Naive thymus-derived CD8-positive, alpha-beta T cell (primary cell): ENCODE measurements at places on chromosomes 5 and 9. TPM values are rescaled to one million over a fixed set of nuclear protein-coding genes. Genes with fewer than 3 reads are reported as not detected.

Gene PRXL2C
- total RNA-seq, result 7.0 TPM

Gene RNF183
- not detected for total RNA-seq

Gene GRIN3A
- not detected for total RNA-seq

Gene ZDHHC11B
- total RNA-seq, result 2.3 TPM

Gene TTC39B
- 43.9 TPM for total RNA-seq

Gene MARCHF3
- 12.7 TPM for total RNA-seq

Gene PRRX2
- total RNA-seq, result not detected

DNA sequence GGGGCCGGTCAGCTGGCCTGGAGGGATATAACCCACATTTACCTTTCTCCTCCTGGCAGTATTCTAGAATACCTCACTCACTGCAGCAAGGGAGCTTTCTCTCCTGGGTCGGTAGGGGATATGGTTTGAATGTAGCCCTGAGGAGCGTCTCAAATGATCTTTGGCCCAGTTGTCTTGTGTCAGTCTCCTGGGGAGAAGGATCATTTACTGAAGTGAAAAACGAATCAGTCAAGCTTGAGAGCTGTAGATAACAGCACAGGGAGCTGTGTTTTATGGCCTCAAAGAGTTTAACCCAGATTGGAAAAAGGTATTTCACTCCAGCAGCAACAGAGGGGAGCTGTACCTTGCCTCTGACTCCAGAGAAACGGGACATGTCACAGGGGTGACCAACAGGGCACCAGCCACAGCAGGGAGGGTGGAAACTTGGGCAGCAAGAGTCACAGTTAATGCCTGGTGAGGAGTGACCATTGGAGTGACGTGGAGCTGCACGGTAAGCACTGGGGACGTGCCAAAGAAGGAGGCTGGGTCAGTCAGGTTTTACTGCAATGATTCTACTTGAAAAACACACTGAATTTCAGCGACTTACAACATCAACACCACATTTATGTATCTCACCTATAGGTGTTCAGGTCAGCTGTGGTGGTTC is 29.8 kb upstream of the ZFR start:
- no peak for DNase-seq

GRCh38 chr5:9148242-9148641 is 397.6 kb downstream of the SEMA5A start:
- DNase-seq, result no peak

DNA sequence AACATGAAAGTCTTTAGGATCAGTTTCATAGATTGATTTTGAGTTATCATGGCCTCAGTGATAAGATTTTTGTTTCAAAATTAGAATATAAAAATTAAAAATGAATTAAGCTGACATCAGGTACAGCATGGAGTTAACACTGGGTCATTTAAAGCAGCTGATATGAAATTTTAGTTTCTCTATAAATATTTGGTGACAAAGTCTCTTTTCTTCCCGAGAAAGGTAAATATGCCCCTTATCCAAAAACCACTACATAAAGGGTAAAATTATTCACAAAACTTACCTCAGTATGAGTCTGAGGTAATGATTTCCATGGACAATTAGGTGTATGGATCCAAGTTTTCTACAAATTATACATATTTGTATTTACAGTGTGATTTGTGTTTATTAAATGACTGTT is 121.5 kb upstream of the PJA2 start:
- no peak for DNase-seq

GRCh38 chr5:135832941-135833920 is 1.2 kb upstream of the SLC25A48 start:
- DNase-seq, result no peak

GRCh38 chr5:169811023-169811422 is 169.3 kb downstream of the INSYN2B start:
- DNase-seq, result no peak

GRCh38 chr9:93298498-93299417 is 114.8 kb downstream of the WNK2 start:
- no peak for DNase-seq

GRCh38 chr9:34124099-34124498 is 2.4 kb downstream of the DCAF12 start:
- DNase-seq, result no peak

DNA sequence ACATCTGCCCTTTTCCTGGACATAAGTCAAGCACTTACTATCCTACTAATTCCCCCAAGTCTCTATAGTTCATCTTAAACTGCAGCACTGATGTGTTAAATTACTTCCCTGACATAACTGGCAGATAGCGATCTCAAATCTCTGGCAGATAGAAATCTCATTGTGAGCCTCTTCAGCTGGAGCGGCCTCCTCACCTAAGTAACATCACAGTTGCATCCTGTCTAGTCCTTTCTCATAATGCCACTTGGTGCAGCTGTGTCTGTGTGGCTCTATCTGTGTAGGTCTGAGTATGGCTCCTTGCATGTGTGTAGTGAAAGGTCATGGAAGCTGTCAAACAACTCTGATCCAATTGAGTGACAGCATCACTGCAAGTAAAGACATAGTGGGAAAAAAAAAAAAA is 53.6 kb upstream of the FST start:
- no peak for DNase-seq

GRCh38 chr9:14400658-14400995 is 86.7 kb upstream of the NFIB start:
- DNase-seq, result no peak

GRCh38 chr5:76818844-76819831 is at the start of gene F2RL1:
Gene F2RL1, plus strand, starts transcription at chr5:76819030. Its CDS starts 153 bp downstream, at chr5:76819183.
- peak; percentile 9 for DNase-seq

GRCh38 chr9:114570742-114571141 is 16.8 kb upstream of the ATP6V1G1 start:
- DNase-seq, result no peak

DNA sequence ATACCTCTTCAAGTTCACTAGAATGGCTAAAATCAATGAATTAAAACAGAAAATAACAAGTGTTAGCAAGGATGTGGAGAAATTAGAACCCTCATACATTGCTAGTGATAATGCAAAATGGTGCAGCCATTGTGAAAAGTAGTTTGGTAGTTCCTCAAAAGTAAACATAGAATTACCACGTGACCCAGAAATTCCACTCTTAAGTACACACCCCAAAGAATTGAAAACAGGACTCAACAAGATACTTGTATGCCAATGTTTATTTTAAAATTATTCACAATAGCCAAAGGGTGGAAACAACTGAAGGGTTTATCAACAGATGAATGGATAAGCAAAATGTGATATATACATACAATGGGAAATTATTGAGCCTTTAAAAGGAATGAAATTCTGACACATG is 70.3 kb downstream of the BARX1 start:
- no peak for DNase-seq

DNA sequence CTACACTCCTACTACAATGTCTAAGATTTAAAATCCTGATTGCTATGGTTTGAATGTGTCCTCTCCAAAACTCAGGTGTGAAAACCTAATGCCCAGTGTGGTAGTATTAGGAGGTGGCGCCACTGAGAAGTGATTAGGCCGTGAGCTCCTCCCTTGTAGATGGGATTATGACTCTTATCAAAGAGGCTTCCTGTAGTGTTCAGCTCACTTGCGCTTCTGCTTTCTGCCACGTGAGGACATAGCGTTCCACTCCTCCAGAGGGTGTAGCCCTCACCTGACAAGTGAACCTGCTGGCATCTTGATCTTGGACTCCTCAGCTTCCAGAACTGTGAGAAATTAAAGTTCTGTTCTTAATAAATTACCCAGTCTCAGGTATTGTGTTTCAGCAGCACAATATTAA is 33.0 kb upstream of the WHRN start:
- DNase-seq, result peak; percentile 32

- no peak for DNase-seq
Observed at GRCh38 chr9:130984521-130984920, 24.5 kb upstream of the LAMC3 start.

DNA sequence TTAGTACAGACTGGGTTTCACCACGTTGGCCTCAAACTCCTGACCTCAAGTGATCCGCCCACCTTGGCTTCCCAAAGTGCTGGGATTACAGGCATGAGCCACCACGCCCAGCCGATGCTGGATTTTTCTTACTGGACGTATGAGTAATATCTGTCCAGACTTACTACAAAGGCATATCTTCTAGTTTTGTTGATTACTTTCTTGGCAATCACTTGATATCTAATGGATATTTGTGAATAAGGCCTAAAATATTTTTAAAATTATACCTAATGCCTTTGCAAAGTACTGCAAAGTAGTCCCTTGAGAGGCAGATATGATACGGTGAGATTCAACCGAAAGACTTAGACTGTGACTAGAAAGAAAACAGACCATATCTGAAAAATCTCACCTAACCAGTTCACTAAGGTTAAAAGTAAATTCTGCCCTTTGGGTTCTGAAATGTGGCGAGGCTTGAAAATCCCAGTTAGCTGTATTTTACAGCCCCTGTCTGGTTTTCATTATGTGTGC is 152.1 kb downstream of the GNAQ start:
- no peak for DNase-seq
